Activated naive CD8-positive, alpha-beta T cell treated with anti-CD3 and anti-CD28 coated beads, Interleukin-2, amount 10 ng/mL, durations not matched to agents 7 days and 5 days (primary cell): ENCODE measurements at places on chromosomes 5 and 9. TPM values are rescaled to one million over a fixed set of nuclear protein-coding genes. Genes with fewer than 3 reads are reported as not detected.

CDH6 gene
- not detected for total RNA-seq

ARID3C gene
- total RNA-seq = not detected

BARHL1 gene
- total RNA-seq = not detected

- peak; percentile 39 for DNase-seq
- H3K27ac ChIP-seq = no peak overlapping the region
- peak overlapping the region; percentile 89 for H3K4me3 ChIP-seq
- H3K36me3 ChIP-seq = no peaks in the 10 kb centered on the region
- H3K4me1 ChIP-seq = peaks cover 6% of the 10 kb centered on the region
- peaks cover 62% of the 10 kb centered on the region for H3K27me3 ChIP-seq
These were observed 20.1 kb upstream of the MARCHF6 start for GRCh38 chr5:10333154-10334006.

DNA sequence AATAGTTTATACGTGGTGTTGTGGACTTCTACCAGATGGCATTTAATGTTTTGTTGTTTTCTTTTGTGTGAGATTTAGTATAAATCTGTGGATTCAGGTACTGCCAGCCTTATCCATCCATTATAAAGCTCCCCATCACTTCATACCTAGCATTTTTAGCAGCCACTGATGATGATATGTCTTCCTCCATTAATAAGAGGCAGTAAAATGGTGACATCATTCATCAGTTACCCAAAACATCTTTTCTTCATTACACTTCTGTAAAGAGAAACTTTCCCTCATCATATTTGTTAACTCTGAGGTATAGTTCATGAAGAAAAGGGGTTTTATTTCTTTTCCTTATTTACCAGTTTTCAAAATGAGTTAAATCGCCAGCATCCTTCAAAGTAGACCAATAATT lies 19.4 kb downstream of the CHD1 start:
- peaks cover 8% of the 10 kb centered on the region for H3K36me3 ChIP-seq
- no peak overlapping the region for H3K27ac ChIP-seq
- H3K27me3 ChIP-seq = no peaks in the 10 kb centered on the region

- no peak for DNase-seq
- no peaks in the 10 kb centered on the region for H3K27me3 ChIP-seq
- no peaks in the 10 kb centered on the region for H3K36me3 ChIP-seq
These were observed 537.2 kb upstream of the TLE4 start for GRCh38 chr9:79034583-79034982.

GRCh38 chr5:139688751-139689372 lies 40.7 kb downstream of the CXXC5 start:
- DNase-seq = no peak
- no peak overlapping the region for H3K27ac ChIP-seq
- peaks cover 8% of the 10 kb centered on the region for H3K4me1 ChIP-seq
- H3K4me3 ChIP-seq = no peak overlapping the region
- no peaks in the 10 kb centered on the region for H3K36me3 ChIP-seq

- H3K4me3 ChIP-seq = no peak overlapping the region
- H3K27ac ChIP-seq = no peak overlapping the region
- DNase-seq = no peak
- H3K27me3 ChIP-seq = no peaks in the 10 kb centered on the region
These were observed 34.7 kb downstream of the LPCAT1 start for GRCh38 chr5:1488882-1489680.

- H3K4me1 ChIP-seq = no peaks in the 10 kb centered on the region
- DNase-seq = no peak
- H3K27me3 ChIP-seq = no peaks in the 10 kb centered on the region
- no peaks in the 10 kb centered on the region for H3K36me3 ChIP-seq
These were observed 33.0 kb upstream of the SLC25A51 start for GRCh38 chr9:37936965-37937364.

GRCh38 chr5:170634256-170634990 lies 130.6 kb downstream of the KCNIP1 start:
- H3K36me3 ChIP-seq = no peaks in the 10 kb centered on the region
- no peak overlapping the region for H3K4me3 ChIP-seq
- H3K4me1 ChIP-seq = peaks cover 14% of the 10 kb centered on the region

GRCh38 chr5:145750199-145750598 lies 84.9 kb downstream of the PRELID2 start:
- H3K4me1 ChIP-seq = no peaks in the 10 kb centered on the region
- no peak overlapping the region for H3K4me3 ChIP-seq
- no peak for DNase-seq
- no peaks in the 10 kb centered on the region for H3K27me3 ChIP-seq
- H3K27ac ChIP-seq = no peak overlapping the region

DNA sequence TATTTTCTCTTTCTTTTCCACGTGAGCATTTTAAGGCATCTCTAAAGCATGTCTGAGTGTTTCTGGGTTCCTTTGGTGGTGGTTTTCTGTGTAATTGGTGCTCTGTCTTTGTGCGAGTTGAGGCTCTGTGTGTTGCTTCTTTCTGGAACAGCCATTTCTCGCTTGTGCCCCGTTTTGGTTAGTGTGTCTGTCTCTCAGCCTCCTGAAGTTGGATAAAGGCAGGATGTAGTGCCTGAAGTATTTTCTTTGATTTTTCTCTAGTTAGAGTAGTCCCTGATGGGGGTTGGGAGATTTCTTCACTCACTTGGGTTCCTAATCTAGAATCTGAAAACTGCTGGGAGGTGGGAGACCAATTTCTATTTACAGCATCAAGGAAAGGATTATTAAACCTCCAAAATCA lies 129.7 kb upstream of the TMEM161B start:
- no peaks in the 10 kb centered on the region for H3K36me3 ChIP-seq
- H3K4me3 ChIP-seq = no peak overlapping the region
- no peak overlapping the region for H3K27ac ChIP-seq
